A549 (cell line): ENCODE measurements at places on chromosomes 16 and 17.
A peak's percentile ranks its signal among the peaks of the same experiment; 100 is the strongest.

GRCh38 chr17:66415366-66416206 lies 113.2 kb downstream of the PRKCA start:
- no peak for DNase-seq

DNA sequence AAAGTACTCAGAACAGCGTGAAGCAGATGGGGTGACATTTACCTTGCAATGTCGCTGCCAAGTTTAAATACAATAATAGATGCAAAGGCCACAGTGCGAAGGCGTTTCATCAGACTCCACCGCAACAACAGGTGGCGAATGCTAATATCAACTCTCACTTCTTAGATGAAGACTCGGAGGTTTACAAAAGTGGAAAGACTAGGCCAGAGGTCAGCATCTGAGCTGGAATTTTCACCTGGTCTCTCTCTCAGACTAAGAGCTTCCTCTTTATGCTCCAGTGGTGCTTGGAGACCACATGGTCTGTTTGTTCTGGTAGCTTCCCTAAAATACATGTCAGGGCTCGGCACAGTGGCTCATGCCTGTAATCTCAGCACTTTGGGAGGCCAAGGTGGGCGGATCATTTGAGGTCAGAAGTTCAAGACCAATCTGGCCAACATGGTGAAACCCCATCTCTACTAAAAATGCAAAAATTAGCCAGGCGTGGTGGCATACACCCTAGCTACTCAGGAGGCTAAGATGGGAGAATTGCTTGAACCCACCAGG lies 169.1 kb downstream of the XYLT1 start:
- DNase-seq, result no peak

DNA sequence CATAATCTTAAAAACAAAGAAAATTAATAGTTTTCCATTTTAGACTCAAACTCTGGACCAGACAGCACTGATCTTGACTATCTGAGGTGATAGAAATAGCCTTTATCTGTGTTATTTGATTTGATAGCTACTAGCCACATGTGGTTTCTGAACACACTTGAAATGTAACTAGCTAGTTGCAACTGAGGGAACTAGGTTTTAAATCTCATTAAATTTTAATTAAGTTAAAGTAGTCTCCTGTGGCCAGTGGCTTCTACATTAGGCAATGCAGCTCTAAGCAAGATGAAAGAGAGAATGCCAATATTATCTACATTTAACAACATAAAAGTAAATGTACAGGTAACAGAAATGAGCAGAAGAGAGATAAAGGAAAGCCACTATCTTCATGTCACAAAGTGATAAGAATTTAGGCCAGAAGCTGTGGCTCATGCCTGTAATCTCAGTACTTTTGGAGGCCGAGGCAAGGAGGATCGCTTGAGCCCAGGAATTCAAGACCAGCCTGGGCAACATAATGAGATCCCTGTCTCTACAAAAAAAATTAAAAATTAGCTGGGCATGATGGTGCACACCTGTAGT lies 11.2 kb upstream of the SPN start:
- no peak for DNase-seq

GRCh38 chr16:26733710-26734109 lies 333.0 kb upstream of the C16orf82 start:
- no peak for DNase-seq

GRCh38 chr16:86080982-86081381 lies 182.0 kb downstream of the IRF8 start:
- DNase-seq, result no peak

DNA sequence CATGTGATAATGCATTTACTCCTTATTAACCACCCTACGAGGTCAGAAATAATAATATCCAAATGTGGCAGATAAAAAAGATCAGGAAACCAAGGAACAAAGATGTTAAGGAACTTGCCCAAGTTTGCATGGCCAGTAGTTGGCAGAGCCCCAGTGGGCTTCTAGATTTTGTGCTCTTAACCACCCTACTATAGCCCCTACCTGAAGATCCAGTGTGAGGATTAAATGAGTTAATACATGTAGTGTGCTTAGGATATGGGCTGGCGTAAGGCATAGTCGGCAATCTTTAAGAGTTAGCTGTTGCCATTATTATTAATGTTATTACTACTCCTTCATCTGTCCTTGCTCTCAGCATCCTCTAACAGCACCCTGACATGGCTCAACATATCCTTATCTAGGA lies 153.4 kb downstream of the SDK2 start:
- no peak for DNase-seq

DNA sequence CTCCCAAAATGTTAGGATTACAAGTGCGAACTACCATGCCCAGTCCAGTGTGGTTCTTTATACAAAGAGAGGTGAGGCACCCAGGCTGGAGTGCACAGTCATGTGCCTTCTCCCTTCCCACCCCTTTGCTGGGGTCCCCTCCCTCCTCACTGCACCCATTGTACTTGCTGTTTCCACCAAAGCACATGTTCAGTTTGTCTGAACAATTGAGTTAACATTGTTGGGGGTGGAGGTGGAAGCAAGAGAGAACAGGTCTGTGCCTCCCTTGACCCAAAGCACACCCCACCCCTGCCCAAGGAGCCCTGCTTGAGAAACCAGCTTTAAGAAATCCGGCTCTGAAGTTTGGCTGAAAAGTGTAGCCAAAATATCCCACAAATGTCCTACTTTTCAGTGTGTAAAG lies 142.3 kb upstream of the CDH5 start:
- DNase-seq, result no peak

GRCh38 chr16:54554581-54554980 lies 268.0 kb upstream of the IRX3 start:
- DNase-seq, result no peak

GRCh38 chr16:86461037-86461436 lies 49.3 kb upstream of the FOXF1 start:
- DNase-seq, result no peak

DNA sequence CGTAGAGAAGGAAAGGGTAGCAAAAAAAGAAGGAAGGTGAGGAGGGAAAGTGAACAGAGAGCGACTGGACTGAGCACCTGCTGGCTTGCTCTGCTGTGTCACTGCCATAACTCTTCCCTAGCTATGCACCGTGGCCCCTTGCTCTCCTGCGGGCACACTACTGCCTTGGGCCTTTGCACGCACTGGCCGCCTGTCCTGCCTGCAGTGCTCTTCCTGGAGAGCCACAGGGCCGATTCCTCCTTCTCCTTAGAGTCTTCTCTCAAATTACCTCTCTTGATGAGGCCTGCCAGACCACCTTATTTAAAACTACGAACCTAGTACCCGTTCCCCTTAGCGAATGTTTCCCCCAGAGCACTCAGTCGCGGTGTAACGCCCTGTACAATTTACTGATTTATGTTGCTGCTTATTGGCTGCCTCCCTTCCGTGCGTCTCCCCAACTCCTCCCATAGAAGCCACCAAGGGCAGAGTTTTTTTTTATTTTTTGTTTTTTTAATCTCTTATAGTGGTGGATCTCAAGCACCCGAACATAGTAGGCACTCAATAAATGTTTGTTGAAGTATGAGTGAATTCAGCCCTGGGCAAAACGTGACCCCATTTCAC lies 70.3 kb downstream of the RAI1 start:
- no peak for DNase-seq

DNA sequence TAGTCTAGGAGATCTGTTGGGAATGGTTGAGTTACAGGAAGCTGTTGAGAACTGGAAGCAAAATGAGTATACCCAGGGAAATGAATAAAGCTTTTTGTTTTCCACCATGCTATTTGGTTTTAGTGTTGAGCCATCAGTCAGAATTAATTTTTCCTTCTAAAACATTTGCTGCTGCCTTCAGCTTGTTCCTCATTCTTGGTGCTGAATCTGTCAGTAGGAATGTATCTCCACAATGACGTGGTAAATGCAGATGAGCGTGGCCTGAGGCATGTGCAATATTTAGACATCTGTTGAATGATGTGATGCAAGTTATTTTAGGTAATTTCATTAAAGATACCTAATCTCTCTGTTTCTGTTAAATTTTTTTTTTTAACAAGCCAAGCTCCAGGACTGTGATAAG lies 10.9 kb downstream of the HAPSTR1 start:
- peak; percentile 37 for DNase-seq

- DNase-seq, result no peak
These were observed 18.8 kb upstream of the ASGR2 start for GRCh38 chr17:7133424-7133823.

GRCh38 chr17:45341533-45342158 lies 24.8 kb upstream of the MAP3K14 start:
- peak; percentile 96 for DNase-seq

- no peak for DNase-seq
These were observed 24.7 kb upstream of the ZNF469 start for GRCh38 chr16:88358023-88358420.

- no peak for DNase-seq
These were observed 34.9 kb downstream of the WSCD1 start for GRCh38 chr17:6104956-6105648.

DNA sequence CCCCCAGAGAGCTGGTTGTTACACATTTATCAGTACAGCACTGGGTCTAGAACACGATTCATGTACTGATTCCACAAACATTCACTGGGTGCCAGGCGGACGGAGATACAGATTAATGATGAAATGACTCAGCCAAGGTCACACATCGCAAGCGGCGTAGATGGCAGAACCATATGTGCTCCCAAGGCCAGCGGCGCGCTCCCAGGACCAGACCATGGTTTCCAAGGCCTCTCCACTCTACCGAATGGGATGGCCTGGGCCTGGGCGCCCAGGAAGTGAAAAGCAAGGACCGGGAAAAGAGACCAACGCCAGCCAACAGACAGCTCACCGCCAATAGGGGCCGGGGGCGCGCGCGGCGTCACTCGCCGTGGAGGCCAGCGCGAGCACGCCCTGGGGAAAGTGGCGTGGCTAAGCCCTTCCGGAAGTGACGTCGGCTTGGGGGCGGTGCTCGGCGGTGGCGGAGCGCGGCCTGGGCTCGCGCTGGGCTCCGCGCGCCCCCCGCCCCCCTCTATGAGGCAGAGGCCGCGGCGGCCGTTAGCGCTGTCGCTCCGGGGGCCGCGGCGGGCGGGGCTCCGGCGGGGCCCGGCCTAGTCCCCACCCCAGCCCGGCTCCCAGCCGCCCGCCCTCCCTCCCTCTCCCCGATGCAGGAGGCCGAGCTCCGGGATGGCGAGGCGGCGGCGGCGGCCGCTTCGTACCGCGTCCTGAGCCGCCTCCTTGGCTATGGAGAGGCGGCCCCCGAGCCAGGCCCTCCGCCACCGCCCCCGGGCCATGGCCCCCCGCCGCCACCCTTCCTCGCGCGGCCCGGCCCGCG lies at the start of gene SOCS7:
SOCS7 (plus strand) TSS at position 433 of the 811 bp plus-strand sequence; CDS start at position 642, 209 bp downstream.
- DNase-seq, result peak; percentile 89

DNA sequence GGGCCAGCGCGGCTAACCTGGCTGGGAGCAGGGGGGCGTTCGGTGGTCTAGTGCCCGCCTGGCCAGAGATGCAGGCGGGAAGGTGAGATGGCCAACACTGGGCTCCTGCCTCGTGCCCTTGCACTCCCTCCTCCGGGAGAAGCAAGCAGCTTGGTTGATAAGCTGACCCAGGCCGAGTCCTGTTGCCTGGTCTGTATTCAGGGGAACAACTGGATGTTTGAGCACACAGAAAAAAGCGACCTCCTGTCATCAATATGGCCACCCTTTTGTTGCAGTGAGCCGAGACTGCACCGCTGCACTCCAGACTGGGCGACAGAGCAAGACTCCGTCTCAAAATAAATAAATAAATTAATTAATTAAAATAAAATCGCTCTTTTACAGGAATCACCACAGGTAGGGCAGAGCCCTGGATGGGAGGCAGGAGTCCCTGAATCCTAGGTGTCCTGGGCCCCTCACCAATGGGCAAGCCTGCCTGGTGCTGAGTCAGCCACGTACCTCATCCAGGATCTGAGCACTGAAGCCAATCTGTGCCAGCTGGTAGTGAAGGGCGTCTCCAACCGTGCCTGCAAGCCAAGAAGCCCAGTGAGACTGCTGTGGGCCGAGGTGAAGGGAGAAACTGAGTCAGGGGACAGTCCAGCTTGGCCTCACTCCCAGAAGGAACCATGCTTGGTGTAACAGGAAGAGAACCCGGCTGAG lies 31.8 kb downstream of the HASPIN start:
- DNase-seq, result no peak

- no peak for DNase-seq
These were observed 11.2 kb downstream of the P2RX1 start for GRCh38 chr17:3905017-3905520.

DNA sequence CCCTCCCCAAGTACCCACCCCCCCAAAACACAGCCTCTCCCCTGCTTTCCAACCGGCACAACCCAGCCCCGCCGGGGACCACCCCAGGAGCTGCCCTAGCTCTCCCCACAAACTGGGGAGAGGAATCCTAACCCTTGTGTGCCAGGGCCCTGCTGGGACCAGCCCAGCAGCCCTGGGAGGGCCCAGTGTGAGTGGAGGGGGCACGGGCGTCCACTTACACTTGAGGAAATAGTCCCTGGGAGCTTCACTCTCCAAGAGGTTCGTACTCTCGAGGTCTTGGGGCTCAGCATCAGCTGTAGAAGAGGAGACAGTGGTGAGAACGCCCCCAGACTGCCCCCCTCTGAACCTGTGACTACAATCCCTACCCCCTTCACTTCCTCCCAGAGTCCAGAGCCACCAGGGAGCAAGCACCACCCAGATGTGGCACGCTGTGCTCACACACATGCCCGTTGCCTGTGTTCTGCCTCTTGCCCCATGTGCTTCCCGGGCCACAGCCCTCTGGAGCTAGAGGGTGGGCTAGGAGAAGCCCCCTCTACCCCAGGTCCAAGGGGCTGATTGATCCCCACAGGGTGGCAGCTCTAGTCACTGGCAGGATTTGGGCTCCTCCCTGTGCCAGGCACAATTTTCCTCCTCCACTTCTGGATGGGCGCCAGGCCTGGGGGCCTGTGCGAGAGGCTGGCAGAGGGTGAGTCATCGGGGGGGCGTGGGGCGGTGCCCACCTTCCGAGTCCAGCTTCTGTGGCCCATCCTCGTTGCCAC lies 3.0 kb downstream of the TRIM47 start:
- no peak for DNase-seq

DNA sequence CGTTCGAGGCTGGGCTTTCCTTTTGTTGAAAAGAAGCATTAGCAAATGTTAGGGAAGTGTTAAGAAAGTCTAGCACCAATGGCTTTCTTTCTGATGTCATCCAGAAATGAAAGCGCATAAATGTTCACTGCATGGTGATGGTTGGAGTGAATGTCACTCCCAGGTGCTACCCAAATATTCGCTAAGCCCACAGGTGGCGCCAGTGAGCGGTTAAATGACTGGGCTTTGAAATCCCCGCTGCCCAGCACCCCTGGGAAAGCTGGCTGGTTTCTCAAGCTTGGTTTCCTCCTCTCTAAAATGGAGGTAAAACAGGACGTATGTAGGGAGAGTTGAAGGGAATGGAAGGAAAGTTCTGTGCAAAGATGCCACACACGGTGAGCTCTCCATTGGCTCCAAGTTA lies 104.4 kb downstream of the IRX5 start:
- peak; percentile 39 for DNase-seq

DNA sequence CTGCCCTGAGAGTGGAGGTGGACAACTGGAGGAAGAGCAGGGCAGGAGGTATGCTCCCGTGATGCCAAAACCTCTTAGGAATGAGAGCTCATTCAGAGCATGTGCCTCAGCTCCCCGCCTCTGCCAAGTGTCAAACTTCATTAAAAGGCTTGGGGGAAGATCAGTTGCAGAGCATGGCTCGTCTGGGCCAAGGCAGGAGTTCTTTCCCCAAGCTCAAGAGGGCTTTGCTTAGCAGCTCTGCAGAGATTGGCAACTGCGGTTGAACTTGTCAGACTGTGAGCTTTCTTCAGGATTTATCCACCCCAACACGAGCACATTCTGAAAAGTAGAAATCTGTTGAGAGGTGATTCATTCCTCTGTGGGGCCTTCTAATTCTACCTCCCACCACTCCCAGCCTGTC lies 248.1 kb downstream of the HS3ST3A1 start:
- DNase-seq, result no peak
